NCI-H2171 (cell line): ENCODE measurements at places on chromosomes 7 and 10.
A peak's percentile ranks its signal among the peaks of the same experiment; 100 is the strongest.

DNA sequence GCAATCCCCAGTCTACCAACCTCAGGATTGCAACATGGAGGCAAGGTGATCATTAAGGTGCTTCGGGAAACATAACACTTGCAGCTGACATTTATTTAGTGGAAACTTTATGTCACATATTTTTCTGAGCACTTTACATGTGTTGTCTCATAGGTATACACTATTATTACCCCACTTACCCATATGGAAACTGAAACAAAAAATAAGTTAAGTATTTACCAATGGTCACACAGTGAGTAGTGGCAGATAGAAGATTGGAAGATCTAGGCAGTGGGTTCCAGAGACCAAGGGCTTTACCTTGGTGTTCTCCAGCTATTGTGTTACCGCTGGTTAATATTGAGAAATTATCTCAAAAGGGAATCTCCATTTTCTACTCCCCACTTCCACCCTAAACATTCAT, 1279.1 kb upstream of the SORCS1 start:
- no peak for DNase-seq

- no peak for DNase-seq
Observed at GRCh38 chr7:105707381-105707780, 126.1 kb upstream of the EFCAB10 start.

GRCh38 chr7:118288098-118288497, 63.6 kb downstream of the ANKRD7 start:
- DNase-seq = no peak

DNA sequence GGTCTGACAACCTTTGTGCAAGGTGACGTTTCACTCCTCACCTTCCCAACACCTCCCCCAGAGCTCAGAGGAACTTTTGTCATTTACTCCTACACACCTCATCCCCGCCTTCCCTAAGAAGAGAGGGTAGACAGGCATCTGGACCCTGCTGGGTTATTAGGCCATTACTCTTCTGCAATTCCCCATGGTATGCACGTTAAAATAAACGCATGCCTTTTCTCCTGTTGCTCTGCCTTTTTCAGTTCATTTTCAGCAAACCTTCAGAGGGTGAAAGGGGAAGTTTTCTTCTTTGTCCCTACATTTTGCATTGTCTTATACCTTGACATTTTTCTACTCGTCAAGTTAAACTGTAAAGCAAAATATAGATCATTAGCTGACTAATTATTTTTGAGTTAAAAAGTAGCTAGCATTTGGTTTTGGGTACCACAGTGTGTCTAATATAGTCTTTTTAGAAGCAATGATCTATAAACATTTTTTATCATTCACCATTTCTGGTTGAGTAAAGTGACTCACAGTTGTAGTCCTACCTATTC, 10.5 kb upstream of the EDRF1 start:
- DNase-seq = no peak

- no peak for DNase-seq
Observed at GRCh38 chr7:18059171-18059570, 31.5 kb upstream of the PRPS1L1 start.

- DNase-seq = no peak
Observed at GRCh38 chr7:87512906-87513305, 37.4 kb upstream of the ABCB4 start.

DNA sequence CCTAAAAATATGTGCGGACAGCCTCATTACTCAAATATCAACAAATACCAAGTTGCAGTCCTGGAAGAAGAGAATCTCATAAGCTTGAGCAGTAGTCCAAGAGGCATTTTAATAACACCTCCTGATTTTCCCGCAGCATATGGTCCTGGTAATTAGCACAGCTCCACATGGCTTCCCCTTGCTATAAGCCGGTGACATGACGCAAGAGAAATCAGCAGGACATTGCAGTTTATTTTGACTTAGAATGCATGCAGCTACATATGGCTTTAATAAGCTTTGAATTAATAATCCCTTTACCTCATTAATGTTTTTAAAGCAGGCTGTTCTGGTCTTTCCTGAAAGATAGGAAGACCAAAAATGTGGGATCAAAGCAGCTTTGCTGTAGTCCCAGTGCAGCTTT, 137.6 kb downstream of the RAMP3 start:
- DNase-seq = peak; percentile 13

DNA sequence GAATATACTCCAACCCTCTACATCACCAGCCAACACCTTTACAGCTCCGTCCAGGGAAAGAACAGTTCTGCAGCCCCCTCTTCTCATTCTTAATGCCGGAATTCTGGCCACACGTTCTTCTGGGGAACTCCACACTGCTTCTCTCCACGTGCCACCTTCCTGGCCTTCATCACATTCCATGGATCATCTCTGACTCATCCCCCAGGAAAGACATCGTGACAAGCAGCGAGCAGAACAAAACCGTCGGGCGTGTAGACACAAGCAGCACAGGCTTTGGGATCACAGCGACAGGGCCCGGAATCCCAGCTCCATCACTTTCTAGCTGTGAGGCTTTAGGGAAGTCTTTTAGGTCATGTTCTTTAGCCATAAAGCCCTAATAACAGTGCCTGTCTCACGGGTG, 590.3 kb upstream of the FOXK1 start:
- no peak for DNase-seq

DNA sequence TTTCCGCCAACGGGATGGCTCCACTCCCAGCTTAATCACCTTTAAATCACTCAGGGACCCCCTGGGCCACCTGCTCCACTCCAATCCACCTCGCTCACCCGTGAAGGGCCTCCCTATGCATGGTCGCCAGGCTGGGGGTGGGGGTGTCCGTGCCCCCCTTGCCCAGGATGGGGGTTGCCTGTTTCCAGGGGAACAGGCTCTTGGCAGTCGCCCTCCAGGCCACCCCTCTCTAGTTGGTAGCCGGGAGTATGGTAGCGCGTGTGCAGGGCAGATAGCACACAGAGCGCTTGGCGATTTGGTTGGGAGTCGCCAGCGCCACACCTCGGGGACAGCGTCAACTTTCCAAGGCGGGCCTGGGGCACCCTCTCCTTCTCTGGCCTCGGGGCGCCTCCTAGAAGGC, 134.9 kb upstream of the ZNF92 start:
- no peak for DNase-seq

GRCh38 chr10:111974325-111974724, 209.2 kb downstream of the GPAM start:
- no peak for DNase-seq

- DNase-seq = no peak
Observed at GRCh38 chr10:7361316-7361715, 49.5 kb downstream of the SFMBT2 start.

- DNase-seq = no peak
Observed at GRCh38 chr10:120574981-120575380, 118.0 kb downstream of the PLPP4 start.

GRCh38 chr10:85316276-85316675, 987.9 kb downstream of the CCSER2 start:
- no peak for DNase-seq

- no peak for DNase-seq
Observed at GRCh38 chr7:140008755-140009610, 53.8 kb downstream of the PARP12 start.

GRCh38 chr7:46969303-46970130, 612.4 kb downstream of the TNS3 start:
- no peak for DNase-seq

DNA sequence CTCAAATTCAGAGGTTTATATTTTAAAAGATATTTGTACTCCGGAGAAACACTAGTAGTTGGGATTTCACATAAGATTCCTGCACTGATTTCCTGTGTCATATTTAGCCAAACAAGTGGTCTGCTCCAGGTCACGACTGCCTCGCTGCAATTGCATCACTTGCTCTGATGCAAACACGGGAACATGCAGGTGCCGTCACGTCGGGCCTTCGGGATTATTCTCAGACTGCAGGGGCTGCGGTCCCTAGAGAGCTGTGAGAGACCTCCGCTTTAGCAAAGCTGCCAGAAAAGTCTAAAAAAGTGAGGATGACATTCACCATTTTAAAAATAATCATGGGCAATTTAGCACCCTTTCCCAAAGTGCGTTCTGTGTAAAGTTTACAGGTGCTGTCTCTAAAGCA, 93.5 kb upstream of the DDC start:
- DNase-seq = no peak

DNA sequence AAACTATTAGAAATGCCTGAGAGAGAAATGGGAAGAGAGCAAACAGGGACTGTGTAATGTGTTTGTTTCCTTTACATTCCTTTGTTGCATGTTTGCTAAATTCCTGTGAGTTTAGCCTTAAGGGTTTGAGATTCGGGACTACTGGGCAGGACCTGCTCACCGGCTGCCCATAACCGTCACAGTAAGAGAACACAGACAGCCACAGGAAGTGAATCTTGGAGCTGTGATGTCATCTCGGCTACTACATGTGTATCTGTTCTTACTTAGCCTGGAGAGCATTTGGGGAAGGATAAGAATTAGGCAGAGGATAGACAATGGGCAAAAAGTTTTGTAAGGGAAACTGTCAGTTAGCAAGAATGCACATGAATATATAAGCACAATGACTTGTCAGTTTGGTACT, 485.1 kb upstream of the KLF6 start:
- DNase-seq = no peak

DNA sequence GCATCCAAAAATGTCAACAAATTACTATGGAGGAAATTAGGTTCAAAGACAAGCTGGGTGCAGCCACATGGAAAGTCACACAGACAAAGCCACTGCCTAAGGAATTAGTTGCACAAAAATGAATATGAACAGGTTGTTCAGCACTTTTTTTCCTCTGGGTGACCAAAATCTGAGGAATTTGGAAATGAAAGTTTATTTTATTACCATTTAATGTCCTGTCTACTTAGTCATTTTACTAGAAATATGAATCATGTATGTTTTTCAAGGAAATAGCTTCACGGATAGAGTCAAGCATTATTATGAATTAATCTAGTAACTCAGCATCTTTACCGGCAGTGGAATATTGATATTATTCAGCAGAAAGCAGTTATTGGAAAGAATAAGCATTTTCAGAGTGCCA, 106.3 kb downstream of the ANK3 start:
- no peak for DNase-seq
